ENCODE measurements at places on chromosomes 2 and 18.

- no peak for DNase-seq
Observed at GRCh38 chr2:205772983-205773382, 90.7 kb downstream of the NRP2 start.

- DNase-seq, result no peak
Observed at GRCh38 chr2:172749388-172749787, 13.7 kb downstream of the RAPGEF4 start.

GRCh38 chr2:201827621-201828020, 21.3 kb downstream of the CDK15 start:
- no peak for DNase-seq

GRCh38 chr18:76875390-76876325, 53.3 kb downstream of the ZNF236 start:
- DNase-seq, result no peak

DNA sequence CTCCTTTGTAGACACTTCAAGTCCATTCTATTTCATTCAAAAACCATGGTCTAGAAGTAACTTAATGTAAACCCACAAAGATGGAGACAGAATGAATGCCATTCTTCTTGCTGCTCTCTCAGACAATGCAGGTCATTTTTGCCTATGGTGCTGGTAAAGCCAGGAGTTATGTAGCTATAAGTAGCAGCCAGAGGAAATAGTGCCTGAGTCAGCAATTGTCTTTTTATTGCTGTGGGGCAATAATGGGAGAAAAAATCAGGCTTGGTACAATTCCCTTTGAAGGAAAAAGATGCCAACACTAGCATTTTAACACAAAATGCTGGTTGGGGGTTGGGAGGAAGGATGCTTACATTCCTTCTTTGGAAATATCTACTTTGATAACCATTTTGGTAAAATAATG, 43.5 kb downstream of the SCN1A start:
- no peak for DNase-seq

- no peak for DNase-seq
Observed at GRCh38 chr18:58005885-58006523, 38.0 kb upstream of the NEDD4L start.

- no peak for DNase-seq
Observed at GRCh38 chr18:56083097-56083521, 495.1 kb upstream of the TCF4 start.

- DNase-seq, result no peak
Observed at GRCh38 chr2:179344280-179344964, 79.8 kb upstream of the SESTD1 start.

DNA sequence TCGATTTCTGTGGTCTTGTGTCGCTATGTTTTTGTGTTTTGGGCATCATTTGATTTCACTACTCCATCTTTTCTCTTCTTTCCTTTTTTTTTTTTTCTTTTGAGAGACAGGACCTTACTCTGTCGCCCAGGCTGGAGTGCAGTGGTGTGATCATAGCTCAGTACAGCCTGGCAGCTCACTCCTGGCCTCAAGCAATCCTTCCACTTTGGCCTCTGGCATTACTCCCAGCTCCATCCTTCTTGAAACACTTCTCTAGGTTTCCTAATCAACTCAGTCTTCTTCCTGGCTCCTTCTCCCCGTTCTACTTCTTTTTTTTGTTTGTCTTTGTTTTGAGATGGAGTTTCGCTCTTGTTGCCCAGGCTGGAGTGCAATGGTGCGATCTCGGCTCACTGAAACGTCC, 26.5 kb downstream of the TCF23 start:
- DNase-seq, result no peak

- DNase-seq, result no peak
Observed at GRCh38 chr2:215084080-215084479, 54.3 kb downstream of the ABCA12 start.

DNA sequence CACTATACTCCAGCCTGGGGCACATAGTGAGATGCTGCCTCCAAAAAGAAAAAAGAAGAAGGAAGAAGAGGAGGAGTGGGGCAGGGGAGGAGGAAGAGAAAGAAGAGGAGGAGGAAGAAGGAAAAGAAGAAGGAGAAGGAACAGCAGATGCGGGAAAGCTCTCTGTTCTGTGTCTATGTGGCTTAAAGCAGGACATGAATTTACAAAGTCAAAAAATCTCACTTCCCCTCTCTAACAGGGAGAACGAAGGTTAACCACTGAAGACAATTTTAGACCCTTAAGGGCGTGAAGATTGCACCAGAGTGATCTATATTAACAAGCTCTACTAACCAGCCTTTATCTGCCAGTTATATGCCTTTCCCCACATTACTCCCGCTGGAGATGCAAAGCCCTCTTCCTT, 258.9 kb downstream of the METTL4 start:
- DNase-seq, result no peak

GRCh38 chr2:31031132-31031706, 107.0 kb downstream of the GALNT14 start:
- DNase-seq, result no peak

GRCh38 chr2:12705230-12705629, 11.5 kb upstream of the TRIB2 start:
- DNase-seq, result no peak

DNA sequence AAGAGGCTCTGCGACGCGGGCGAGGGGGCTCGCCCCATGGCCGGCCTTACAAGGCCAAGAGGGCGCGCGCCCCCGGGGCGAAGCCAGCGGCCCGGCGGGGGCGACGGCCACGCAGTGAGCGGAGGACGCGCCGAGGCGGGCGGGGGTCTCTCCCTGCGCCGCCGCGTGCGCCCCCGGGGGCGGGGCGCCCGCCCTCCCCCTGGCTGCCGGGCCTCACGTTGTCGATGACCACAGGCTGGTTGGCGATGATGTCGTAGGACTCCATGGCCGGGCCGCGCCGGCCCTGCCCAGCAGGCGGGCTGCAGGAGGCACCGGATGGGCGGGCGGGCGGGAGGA, 250 bp downstream of the ACTR1B start:
- no peak for DNase-seq

GRCh38 chr2:136386046-136386445, 268.1 kb upstream of the CXCR4 start:
- DNase-seq, result no peak

DNA sequence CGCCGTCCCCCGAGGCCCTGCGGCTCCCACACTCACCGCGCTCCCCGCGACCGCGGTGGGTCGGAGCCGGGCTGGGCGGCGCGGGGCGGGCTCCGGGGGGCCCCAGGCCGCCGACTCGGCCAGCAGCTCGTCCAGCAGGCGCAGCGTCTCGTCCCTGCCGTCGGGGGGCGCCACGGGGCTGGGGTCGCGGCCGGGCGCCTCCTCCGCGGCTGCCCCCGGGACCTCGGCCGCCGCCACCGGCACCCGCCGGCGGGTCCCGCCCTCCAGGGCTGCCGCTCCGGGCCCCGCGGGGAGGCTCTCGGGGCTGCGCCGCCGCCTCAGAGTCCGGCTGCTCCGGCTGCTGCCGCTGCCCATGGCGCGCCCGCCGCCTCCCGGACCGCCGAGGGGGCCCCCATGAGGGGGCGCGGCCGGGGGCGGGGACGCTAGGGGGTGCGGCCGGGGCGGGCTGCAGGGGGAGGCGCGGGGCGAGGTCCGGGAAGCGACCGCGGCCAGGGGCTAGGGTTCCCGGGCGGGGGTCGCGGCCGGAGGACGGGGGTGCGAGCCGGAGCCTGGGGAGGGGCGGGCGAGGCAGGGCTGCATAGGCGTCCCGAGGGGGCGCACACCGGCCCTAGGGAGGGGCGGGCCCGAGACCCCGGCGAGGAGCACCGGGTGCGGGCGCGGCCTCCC, at the start of gene CYS1:
TSS of gene CYS1 (minus strand) at position 542 of the 666 bp plus-strand sequence. CDS start at position 354, 188 bp downstream.
- no peak for DNase-seq

DNA sequence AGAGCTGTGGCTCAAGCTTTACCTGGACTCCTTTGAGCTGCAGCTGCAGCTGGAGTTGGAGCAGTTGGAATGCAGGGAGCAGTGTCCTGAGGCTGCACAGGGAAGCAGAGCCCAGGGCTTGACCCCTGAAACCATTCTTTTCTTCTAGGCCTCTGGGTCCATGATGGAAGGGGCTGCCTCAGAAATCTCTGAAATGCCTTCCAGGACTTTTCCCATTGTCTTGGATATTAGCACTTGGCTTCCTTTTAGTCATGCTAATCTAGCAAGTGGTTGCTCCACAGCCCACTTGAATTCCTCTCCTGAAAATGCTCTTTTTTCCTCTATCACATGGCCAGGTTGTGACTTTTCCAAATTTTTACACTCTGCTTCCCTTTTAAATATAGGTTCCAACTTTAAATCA, 108.6 kb upstream of the RNF152 start:
- no peak for DNase-seq

GRCh38 chr18:49910986-49911385, 97.7 kb upstream of the ACAA2 start:
- DNase-seq, result no peak

Data from activated CD8-positive, alpha-beta memory T cell treated with anti-CD3 and anti-CD28 coated beads for 24 hours (primary cell).